Progenitor cell of endocrine pancreas (in vitro differentiated cells): ENCODE measurements at places on chromosomes 7 and 10.

GRCh38 chr10:89348481-89348880, 20.7 kb downstream of the IFIT3 start:
- DNase-seq = no peak

DNA sequence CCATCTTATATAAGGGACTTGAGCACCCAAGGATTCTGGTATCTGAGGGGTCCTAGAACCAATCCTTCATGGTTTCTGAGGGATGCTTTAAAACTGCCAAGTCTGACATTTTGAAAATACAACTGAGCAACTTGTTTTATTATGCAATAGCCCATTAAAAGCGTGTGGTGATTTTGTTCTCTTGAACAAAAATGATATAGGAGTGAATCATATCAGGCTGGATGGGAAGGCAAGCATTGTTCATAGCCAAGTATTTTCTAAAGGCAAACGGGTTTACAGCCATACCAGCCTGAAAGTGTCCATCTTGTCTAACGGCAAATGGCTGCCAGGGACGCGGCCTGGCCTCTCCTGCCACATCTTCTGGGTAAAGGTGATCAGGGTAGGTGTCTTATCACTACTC, 23.4 kb downstream of the RPP38 start:
- DNase-seq = no peak

DNA sequence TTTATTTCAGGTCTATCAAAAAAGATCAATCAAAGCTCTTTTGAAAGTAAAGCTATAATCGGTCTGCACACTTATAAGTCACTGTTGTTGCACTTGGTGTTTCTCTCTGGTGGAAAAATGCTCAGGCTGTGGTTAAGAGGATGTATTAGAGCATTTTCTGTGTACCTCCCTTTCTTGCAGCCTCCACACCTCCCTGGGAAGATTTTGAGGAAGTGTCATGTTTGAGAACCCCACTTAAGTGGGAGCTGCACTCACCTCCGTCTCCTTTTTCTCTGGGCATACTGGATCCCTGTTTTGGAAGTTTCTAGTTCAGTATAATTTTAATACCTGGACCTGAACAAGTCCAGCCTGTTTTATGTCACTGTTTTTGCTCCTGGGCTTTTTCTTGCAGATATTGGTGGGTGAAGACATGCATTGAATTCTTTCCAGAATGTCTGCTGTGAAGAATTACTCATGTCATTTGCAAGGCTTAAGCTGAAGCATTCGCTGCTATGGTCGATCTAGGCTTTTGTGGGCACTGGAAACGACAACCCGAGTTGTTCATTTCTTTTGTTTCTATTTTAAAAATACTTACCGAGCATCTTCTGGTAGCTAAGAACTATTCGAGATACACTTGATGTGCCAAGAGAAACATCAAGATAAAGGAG, 36.6 kb downstream of the TCF7L2 start:
- no peak for DNase-seq

DNA sequence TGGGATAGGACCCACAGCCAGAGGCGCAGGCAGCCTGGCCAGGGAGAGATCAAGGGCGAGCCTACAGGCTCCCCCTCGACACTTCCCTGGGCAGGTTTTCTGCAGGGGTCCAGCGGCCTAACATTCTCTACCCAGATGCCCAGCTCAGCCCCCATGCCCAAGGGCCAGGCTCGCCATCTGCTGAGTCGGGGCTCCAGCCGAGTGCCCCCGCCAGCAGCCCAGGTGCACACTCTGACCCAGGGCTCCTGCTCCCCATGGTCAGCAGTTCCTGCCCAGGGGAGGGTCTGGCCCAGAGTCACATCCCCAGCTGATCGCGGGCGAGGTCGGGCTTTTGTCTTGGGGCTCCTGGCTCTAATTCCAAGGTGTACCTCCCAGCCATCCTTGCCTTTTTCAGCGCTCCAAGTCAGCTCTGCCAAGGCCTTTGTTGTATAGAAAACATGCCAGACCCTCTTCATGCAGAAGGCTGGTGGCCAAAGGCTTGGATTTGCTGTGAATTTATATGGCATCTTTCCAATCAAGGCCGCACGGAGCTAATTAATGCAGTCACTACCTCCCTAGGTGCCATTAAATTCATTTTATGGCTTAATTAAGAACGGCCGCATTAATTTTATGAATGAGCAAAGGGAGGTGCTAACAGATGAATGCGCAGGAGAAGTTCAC, 120.6 kb downstream of the LRRC18 start:
- no peak for DNase-seq

DNA sequence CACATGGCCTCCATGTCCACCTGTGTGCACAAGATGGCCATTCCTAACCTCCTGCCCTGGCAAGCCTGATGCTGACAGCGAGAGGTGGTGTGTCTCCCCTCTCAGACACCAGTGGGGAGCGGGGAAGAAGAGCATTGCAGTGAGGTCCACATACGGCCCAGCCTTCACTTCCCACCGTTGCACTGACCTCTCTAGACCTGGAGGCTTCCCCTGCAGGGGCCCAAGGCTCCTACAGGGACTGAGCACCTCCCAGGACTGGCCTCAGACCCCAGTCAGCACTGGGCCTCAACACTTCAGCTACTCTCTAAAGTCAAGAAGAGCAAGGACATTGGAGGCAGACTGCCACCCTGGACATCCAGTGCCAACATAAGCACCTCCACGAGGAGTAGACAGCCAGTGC, 15.9 kb downstream of the STK32C start:
- no peak for DNase-seq

- peak; percentile 35 for DNase-seq
Measured at GRCh38 chr7:2231992-2232765, 566 bp downstream of the MAD1L1 start.

DNA sequence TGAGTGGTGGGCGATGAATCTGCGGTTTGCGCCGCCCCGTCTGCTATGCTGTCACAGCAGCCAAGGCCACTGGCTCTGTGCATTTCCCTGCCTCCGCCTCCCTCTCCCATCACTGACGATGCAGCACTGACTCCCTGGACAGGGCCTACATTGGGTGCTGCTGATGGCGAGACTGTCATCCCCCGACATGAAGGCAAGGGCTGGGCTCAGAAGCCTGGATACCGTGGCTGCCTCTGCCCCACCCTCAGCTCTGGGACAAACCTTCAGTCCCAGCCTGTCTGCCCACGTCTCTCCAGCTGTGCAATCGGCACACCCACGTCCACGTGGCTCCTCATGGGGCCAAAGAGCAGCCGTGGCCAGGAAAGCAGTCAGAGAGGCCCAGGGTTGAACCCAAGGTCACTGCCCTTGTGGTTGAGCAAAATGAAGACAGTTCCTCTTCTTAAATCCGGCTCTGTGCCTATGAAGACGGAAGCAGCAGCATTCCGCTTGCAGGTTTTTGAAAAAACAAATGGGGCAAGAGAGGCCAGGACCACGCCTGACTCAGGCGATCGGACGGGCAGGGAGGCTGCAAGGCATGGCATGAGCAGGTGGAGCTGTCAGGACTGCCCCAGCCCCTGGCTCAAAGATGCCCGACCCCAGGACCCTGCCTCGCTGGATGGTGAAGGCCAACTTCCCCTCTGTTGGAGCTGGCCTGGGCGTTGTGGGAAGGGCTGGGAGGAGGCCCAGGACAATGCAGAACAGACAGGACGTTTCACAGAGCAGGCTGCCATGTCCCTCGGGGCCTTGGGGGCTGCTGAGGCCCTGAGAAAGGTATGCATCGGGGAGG, 517.5 kb downstream of the DNAJB6 start:
- no peak for DNase-seq

DNA sequence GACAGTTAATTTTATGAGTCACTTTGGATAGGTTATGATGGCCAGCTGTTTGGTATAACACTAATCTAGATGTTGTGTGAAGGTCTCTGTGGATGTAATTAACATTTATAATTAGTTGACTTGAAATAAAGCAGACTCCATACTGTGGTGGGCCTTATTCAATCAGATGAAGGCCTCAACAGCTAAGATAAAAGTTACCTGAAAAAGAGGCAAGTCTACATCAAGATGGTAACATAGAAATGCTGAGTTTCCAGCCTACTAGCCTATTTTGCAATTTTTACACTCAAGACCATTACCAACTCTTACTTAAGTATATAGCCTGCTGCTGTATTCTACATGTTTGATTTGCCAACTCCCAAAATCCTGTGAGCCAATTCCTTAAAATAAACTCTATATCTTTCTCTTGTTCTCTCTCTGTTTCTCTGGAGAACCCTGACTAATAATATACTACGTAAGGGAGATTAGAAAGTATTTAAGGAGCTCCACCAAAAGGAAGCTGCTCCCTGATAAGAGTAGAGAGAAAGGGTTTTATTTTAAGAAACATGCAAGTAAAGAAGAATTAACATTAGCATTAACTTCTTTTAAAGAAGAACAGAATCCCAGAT, 42.7 kb downstream of the ZNF438 start:
- DNase-seq = no peak

- DNase-seq = no peak
Measured at GRCh38 chr7:21500117-21500832, 42.6 kb upstream of the DNAH11 start.

- DNase-seq = no peak
Measured at GRCh38 chr7:114687238-114687637, 234.7 kb upstream of the MDFIC start.

- no peak for DNase-seq
Measured at GRCh38 chr7:78090616-78091015, 292.0 kb downstream of the PHTF2 start.

DNA sequence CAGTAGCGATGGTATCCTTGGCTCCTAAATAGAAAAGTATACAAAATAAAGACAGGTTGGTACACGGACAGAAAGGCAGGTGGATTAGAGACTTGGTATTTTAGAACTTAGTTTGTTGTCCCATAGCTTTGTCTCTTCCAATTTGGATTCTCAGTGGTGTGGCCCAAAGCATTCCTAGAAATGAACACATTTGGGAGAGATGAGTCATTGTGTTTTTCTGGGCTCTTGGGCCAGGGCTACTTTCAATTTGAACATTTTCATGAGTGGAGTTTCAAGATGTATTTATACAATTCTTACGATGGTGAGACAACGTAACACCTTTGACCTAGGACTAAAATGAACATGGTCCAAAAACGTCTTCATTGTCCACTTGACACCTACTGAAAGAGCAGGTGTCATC, 225.1 kb upstream of the YAE1 start:
- no peak for DNase-seq

- DNase-seq = no peak
Measured at GRCh38 chr7:33666531-33666930, 238.8 kb upstream of the BMPER start.

DNA sequence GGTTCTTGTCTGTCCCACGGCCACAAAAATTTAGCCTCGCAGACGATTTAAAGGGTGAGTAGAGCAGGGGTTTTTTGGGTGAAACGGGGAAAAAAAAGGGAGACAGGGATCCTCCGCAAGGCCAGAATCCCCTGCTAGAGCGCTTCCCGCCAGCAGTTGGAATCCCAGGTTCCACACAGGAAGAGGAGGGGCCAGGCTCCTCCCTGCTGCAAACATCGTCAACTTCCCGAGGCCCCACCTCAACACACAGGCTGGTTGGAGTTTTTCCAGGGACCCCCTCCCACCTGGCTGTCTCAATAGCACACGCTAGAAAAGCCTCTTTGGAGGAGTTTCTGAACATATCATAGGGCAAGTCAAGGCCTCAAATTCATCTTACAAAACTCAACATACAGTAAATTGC, 112.7 kb downstream of the MTERF1 start:
- no peak for DNase-seq

DNA sequence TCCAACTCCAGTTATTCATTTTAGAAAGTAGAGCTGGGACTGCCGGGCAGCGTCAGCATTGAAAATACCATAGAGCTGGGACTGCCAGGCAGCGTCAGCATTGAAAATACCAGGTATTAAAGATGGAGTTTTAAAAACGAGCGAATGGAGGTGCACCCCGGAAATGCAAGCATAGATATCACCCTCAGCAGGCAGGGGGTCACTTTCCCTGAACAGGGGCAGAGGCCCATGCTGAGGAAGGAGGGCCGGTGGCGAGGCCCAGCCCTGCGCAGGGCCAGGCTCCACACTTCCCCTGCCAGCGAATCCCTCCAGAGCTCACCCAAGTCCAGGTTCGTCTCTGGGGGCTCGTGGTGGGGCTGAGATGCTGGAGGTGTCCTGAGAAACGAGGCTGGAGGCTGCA, 84.8 kb upstream of the DIP2C start:
- no peak for DNase-seq

GRCh38 chr7:123157606-123158005, 42.2 kb downstream of the SLC13A1 start:
- DNase-seq = no peak

GRCh38 chr7:118949031-118949430, 724.5 kb downstream of the ANKRD7 start:
- DNase-seq = no peak

DNA sequence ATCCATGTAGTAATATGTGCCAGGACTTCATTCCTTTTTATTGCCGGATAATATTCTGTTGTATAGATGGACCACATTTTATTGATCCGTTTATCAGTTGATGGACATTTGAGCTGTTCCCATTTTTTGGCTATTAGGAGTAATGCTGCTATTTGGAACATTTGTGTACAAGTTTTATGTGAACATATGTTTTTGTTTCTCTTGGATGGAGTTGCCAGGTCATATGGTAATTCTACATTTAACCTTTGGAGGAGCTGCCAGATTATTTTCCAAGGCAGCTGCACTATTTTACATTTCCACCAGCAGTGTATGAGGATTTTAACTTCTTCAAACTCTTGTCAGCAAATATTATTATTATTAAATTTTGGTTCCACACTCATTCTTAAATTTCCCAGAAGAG, 59.2 kb downstream of the C10orf90 start:
- DNase-seq = no peak

GRCh38 chr7:144691240-144691639, 144.6 kb downstream of the TPK1 start:
- no peak for DNase-seq

DNA sequence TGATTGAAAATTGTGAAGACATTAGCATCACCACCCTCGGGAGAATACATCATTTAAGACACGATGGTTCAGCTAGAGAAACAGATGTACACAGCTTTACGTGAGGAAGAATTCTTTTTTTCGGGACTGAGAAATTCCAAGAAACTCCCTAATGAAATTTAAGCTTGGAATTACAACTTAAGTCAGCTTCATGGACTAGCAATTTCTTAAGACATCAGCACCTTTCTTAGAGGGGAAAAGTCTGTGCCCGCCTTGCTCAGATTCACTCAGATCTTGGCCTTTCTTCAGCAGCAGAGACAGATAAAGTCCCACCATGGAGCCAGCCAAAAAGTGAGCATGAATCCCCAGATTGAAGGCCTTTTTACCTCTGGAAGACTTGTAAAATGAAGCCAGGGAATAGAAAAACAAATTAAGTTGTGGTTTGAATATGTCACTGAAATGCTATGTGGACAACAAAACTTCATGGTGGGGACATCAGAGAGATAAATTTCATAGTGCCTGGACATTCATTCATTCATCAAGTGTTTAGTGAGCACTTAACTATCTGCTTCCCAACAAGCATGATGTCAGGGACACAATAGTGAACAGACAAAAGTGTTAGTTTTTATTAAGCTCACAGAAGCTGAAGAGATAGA, 32.1 kb downstream of the PRKG1 start:
- DNase-seq = no peak

DNA sequence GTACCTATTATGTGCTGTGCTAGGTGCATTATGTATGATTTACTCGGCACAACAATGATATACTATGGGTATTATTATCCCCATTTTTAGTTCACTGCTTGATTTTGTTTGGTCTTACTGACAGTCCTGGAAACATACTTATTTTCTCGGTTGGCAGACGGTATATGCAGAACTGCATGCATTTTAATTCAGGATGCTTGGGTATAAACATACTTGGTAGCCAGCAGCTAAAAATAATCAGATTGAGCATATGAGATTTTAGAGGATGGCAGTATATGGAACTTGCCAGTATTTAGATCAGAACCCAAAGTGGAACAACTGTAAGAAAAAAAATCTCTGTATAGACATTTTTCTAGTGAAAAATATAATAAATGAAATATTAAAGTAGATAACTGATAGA, 163.3 kb downstream of the DNAH11 start:
- DNase-seq = no peak
